Vein endothelial cell (primary cell): ENCODE measurements at places on chromosomes 1 and 21. TPM values are rescaled to one million over a fixed set of nuclear protein-coding genes. Genes with fewer than 3 reads are reported as not detected.

PYCR2 gene
- total RNA-seq = 42.1 and 43.4 TPM in 2 replicates

CRABP2 gene
- 0.65 TPM in 1 of 2 replicates, not detected in the other for total RNA-seq

CCDC30 gene
- 0.57 and 1.3 TPM in 2 replicates for total RNA-seq

SHISAL2A gene
- total RNA-seq = not detected in 2 replicates
